ENCODE measurements at places on chromosomes 1 and 21.

DNA sequence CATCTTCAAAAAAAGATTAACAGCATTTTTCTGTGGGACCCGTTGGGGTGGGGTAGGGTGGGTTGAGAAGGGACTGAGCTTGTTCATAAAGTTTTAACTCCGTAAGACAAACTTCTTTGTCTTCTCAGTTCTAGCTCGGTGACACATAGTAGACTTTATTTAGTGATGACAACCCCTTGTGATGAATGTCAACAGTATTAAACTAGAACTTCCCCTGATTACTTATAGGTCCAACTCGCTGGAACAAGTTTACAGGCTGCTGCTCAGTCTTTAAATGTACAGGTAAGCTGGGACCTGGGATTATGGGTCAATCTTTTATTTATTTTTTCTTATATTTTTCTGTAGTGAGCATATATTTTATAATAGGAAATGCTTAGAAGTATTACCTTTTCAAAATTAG, 148.4 kb downstream of the CD247 start:
- no peak for DNase-seq

DNA sequence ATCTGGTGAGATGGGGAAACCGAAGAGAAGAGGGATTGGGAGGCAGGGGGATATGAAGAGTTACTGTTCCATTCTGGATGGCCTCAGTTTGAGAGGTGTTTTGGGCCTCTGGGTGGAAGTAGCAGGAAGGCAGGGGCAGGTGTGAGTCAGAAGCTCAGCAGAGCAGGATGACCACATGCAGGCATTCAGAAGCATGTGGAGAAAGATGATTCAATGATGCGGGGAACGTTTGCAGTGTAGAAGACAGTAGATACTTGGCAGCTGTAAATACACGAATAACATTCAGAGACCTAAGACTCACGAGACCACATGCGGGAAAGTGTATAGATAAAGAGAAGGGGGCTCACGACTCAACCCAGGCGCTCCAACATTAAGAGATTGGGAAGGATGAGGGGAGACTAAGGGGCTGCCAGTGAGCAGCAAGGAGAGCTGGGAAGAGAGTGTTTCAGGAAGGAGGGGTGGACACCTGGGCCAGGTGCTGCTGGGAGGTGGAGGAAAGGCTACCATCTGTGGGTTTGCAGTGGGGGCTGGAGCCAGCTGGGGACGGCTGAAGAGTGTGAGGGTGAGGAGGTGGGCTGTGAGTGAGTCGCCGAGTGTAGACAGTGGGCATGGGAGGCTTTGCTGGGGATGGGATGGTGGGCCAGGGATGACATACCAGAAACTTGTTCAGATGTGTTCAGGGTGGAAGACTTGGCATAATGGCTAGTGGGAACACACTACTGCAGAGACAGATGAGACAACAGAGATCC, 5.8 kb upstream of the EPS8L3 start:
- DNase-seq, result peak; percentile 93

- no peak for DNase-seq
These were observed 149.2 kb downstream of the CLIC6 start for GRCh38 chr21:34817821-34818661.

- no peak for DNase-seq
These were observed 615.4 kb downstream of the AGBL4 start for GRCh38 chr1:49408346-49408745.

DNA sequence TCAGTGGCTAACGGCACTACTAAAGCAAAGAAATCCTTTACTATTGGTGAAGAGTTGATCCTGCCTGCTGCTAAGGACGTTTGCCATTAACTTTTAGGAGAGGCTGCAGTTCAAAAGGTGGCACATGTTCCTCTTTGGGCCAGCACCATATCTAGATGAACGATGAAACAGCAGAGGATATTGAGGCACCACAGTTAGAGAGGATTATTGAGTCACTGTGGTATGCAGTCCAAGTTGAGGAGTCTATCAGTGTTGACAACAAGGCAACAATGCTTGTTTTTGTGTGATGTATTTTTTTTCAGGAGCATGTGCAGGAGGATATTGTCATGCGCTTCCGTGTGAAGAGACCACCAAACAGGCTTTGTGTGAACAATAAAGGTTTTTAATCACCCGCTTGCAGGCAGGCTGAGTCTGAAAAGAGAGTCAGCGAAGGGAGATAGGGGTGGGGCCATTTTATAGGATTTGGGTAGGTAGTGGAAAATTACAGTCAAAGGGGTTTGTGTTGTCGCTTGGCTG, 80.9 kb downstream of the UCHL5 start:
- DNase-seq, result no peak

DNA sequence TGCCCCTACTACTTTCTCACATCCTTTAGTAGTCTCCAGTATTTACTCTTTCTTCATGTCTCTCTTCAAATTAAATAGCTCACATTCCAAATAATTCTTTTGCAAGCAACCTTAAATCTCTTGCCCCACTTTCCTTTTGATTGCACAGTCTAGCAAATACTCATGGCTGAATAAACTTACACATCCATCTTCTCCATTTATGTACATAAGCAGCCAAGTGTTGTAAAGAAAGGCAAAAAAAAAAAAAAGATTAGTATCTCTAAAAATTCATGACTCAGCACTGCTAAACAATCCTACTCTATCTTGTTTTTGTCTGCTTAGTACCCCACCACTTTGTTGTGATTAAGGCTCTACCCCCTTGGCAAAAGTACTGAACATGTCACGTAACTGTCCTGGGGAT, 42.6 kb downstream of the F13B start:
- DNase-seq, result no peak

- no peak for DNase-seq
These were observed 332.5 kb downstream of the SETD4 start for GRCh38 chr21:35727830-35728229.

- DNase-seq, result no peak
These were observed 63.6 kb downstream of the RUNX3 start for GRCh38 chr1:24866211-24867083.

DNA sequence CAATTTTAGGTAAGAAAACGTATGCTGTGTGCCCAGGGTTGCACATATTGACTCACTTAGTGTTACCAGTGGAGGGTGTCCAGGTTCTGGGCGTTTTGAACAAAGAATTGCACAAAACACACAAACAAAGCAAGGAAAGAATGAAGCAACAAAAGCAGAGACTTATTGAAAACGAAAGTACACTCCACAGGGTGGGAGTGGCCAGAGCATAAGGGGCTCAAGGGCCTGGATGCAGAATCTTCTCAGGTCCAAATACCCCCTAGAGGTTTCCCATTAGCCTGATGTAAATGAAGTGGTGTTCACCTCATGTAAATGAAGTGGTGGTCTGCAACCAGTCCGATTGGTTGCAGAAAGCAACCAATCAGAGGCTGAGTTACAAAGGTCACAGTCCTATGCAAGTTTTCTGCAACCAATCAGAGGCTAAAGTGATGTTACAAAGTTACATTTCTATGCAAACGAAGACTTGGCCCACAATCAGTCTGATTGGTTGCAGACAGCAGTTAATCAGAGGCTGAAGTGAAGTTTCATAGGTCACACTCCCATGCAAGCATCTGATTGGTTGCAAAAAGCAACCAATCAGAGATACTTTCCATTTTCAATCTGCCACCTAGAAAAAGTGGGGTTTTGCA, 228.3 kb downstream of the ST6GALNAC3 start:
- DNase-seq, result no peak

DNA sequence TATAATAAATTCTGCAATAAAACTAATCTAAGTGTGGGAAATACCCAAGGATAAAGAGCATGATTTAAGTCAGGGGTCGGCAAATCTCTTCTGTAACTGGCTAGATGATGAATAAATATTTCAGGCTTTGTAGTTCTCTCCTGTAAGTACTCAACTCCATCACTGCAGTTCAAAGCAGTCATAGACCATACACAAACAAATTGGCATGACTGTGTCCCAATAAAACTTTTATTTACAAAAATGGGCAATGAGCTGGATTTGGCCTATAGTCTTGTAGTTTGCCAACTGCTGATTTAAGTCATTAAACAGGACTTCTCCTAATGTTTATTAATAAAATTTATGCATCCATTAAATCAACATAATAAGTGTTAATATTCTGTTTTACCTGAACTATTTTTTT, 49.4 kb downstream of the EDEM3 start:
- DNase-seq, result no peak

DNA sequence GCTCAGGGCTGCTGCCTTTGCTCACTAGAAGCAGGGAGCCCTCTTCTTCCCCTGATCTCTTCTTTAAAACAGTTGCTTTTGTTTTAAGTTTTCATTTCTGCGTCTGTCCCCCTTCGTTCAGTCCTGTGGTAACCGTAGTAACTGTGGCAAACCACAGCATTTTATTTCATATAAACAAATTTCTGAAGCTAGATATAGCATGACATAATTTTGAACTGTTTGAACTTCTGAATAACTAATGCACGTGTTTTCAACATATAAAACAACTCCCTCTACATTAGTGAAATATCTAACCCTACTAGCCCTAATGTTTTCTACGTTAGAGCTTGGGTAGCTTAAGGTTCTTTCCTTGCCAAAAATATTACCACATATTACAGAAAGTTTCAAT, 104.6 kb downstream of the DISP1 start:
- no peak for DNase-seq

GRCh38 chr1:158818560-158818959, 12.6 kb upstream of the MNDA start:
- no peak for DNase-seq

- DNase-seq, result peak; percentile 90
These were observed at the start of gene HMGN1 for GRCh38 chr21:39348355-39349210. TSS of gene HMGN1 (minus strand) at chr21:39349088. CDS start at chr21:39348917, 171 bp downstream.

DNA sequence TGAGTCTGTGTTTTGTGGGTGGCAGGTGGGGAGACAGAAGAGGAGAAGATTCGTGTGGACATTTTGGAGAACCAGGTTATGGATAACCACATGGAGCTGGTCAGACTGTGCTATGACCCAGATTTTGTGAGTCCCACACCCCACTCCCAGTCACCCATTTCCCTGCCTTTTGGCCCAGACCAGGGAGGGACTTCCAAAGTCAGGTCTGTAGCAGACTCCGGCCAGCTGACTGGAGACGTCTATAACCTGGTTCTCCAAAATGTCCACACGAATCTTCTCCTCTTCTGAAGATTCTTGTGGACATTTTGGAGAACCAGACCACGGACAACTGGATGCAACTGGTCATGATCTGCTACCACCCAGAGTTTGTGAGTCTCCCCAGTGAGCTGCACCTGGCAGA, 1.6 kb downstream of the GSTM5 start:
- no peak for DNase-seq

DNA sequence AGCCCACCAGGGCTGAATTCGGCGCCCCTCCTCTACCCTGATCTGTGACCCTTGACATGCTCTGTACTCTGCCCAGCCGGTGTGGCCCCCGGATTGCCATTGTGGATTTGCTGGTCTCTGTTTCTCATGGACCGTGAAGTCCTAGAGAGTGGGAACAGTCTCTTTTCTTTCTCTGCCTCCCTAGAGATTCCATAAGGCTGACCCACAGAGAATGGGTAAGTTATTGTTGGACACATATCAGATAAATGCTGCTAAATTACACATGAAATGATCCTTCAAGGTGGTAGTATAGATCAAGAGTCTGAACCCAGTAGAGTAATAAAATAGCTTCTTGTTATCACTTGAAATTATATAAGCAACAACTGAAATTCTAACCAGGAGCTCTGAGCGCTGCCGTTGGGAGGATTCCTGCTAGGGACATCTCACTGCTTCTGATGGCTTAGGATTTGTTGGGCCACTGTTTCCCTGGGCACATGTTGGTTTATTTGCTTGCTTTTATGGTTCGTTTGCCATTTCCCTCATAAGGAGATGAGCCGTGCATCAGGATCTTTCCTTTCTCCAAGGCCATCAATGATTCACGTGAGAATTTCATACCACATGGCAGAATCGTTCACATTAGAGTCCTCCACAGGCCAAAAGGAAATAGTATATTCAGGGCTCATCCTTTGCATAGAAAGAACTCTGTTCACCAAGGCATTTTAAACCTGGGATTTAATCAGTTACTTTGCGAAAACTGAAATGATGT, 111.9 kb downstream of the ZBTB18 start:
- DNase-seq, result no peak

GRCh38 chr1:108072776-108073175, 107.8 kb upstream of the VAV3 start:
- DNase-seq, result no peak

- no peak for DNase-seq
These were observed 1.4 kb downstream of the ZBTB8A start for GRCh38 chr1:32540605-32541004.

GRCh38 chr1:165532053-165532452, 11.7 kb upstream of the LRRC52 start:
- DNase-seq, result no peak

- no peak for DNase-seq
These were observed 96.9 kb downstream of the ERG start for GRCh38 chr21:38401191-38401926.

- no peak for DNase-seq
These were observed 28.7 kb downstream of the SYNJ1 start for GRCh38 chr21:32698971-32699693.

GRCh38 chr1:246255773-246256172, 251.3 kb downstream of the SMYD3 start:
- DNase-seq, result no peak

- no peak for DNase-seq
These were observed 67.7 kb downstream of the HSF2BP start for GRCh38 chr21:43591571-43591970.

GRCh38 chr1:109789551-109790180, 25.9 kb upstream of the EPS8L3 start:
- DNase-seq, result no peak

GRCh38 chr1:214120951-214121350, 133.2 kb downstream of the PROX1 start:
- no peak for DNase-seq

DNA sequence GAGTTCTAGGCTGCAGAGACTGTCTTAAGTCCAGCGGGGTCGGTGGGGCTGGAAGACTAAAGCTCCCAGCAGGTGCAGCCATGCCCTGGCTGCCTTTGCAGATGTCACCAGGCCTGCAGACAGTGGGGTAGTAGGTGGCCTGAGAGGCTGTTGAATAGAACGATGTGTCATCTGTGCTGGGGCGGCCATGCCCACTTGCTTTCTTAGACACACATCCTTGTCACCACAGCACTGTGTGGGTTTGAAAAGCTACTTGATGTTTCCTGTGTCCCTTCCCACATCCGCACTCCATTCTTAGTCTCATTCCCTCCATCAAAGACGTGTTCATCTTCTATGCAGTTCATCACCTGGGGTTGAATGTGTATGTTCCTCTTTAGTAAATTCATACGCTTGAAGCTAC, 184.5 kb upstream of the TMEM51 start:
- no peak for DNase-seq

DNA sequence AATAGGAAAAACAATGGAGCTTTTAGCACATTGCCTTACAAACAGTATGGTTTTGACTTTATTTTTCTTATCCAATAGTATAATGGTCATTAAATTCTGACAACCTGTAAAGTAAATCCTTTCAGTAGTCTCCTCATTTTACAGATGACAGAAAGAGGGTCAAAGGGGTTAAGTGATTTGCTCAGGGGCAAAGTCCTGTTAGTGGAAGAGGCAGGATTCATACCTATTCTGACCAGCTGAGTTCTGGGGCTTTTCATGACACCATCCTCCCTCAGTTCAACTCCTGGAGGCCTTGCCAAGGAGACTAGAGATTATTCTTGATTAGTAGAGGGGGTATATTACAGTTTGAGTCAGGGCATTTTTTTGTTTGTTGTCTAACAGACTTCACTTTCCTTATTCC, 278.7 kb upstream of the DUSP10 start:
- DNase-seq, result no peak
